ENCODE measurements at places on chromosomes 1 and 21.
A peak's percentile ranks its signal among the peaks of the same experiment; 100 is the strongest.

DNA sequence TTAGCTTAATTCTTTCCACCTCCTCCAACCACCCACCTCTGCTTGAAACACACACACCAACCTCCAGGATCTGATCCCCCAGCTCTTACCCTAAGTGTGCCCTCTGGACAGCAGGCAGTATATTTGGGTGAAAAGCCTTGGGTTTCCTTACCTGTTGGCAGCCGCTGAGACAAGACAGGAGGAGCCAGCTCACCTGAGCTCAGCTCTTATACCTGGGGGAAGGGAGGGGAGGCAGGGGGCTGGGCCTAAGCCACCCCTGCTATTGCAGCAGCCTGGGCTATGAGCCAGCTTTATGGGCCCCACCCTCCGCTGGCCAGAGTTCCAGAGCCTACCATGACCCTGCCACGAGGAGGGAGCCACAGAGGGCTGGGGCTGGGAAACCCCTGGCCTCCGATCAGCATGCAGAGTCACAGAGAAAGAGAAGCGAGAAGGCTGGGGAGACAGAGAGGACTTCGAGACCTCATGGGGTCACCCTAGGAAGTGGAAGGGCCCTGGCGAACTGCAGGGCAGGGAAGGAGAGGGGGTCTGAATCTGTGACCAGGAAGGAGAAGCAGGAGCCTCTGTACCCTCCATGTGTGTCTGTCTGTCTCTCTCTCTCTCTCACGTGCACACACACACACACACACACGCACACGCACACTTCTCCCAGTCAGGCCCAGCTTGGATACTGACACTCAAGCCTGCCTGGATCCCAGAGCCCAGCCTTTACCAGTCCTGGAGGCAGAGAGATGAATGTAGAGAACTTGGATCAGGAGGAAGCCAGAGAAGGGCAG lies at the start of gene S100A14:
Gene S100A14 (minus strand): TSS at position 182 of the 773 bp plus-strand sequence. CDS start 467 bp downstream, outside the sequence.
- no peak for DNase-seq

GRCh38 chr1:203481196-203481595 lies 5.6 kb downstream of the PRELP start:
- DNase-seq: no peak

- DNase-seq: no peak
Measured at GRCh38 chr1:12316331-12316730, 86.5 kb downstream of the VPS13D start.

DNA sequence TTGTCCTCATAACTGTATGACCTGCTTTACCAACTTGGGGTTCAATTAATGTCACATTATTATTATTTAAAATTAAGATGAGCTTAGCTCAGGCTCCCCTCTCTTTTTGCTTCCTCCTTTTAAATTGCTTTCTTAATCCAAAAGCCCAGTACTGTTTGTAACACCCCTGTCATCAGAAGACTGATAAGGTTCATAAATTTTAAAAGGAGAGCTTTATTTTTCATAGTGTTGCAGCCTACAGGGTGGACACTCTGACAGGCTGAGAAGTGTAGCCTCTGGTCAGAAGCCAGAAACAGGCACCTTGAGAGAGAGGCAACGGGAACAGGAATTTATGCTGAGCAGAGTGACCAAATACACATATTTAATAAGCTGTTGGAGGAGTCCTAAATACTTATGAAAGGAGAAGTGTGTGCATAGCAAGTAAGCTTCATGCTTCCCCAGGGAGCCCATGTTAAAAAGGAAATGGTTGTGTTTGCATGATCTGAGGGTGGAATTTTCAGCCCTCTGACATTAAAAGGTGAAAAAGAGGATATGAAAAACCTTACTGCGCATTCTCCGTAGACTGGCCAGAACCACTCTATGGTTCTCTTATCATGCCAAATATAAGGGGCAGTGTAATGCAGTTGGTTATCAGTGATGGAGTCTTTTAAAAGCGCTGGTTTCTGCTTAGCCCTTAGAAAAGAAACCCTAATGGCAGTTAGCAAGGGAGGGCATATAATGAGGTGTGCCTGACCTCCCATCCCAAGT lies 30.5 kb upstream of the FGGY start:
- no peak for DNase-seq

GRCh38 chr1:38962113-38962512 lies 20.5 kb upstream of the RHBDL2 start:
- no peak for DNase-seq

- no peak for DNase-seq
Measured at GRCh38 chr1:195709821-195710220, 898.4 kb downstream of the KCNT2 start.

DNA sequence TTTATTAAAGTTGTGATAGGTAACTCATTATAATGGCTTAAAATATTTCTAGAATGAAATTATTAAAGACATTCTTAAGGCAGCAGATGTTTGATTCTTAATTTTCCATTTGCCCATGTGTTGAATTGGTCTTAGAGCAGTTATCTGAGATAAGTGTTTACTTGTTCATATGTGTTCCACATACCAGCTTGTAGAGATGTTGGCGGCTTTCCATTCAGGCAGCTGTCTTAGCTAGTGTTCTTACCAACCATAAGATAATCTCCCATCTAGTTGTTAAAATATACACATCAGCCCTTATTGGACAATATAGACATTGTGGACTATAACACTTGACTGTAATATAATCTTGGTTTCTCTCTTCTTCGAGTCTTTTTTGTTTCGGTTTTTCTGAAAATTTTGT lies 1372.9 kb upstream of the ADGRL2 start:
- DNase-seq: no peak

DNA sequence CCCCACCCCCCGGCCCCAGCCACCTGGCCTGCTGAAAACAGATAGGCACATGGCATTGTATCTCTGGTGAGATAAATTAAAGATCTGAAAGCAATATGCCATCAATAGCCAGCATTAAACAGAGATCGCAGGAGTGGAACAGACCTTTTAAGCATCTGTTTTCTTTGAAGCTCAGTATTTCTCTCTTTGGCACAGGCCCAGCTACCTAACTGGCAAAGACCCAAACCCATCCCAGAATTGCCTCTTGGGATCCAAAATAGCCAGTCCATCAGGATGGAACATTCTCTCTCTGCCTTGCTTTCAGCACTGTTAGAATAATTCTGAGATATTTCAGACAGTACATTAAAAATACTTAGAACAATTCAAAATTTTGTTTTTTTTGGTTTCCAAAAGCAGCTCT lies 46.0 kb downstream of the KCNJ6 start:
- peak; percentile 3 for DNase-seq

DNA sequence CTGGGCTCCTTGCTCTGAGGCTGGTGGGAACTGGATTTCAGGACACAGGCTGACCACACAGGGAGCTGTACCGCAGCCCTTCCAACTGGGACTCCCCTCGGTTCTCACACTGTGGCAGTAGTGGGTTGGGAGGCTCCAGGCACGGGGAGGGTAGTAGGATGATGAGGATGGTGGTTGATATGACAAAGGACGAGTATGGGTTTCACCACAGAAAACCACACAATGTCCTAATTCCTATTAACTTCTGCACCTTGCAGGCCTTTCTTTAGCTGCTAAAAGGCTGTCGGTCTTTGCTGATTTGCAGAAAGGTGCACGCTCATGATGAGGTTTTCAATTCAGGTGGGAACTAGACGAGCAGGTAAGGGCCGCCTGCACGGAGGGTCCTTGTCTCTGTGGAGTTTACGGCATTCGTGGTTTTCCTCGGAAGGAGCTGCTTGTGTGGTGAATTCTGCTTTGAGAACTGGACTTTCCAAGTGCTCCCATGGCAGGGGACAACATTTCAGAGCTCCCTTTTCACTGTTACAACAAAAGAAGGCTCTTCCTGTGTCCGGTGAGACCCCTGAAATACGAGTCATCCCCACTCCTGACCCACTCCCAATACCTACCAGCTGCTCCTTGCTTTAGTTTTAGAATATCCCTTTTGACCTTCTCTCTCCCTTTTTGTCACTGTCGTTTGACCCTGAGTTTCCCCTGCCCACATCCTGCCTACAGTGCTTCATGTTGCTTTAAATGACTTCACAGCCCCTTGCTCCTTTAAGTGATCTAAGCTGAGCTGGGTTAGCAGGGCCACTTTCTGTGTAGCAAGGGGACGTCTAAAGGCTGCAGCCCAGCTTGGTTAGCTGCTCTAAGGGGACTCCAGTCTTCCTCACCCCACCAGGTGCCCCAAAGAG lies 125.1 kb downstream of the MRPS6 start:
- DNase-seq: no peak

GRCh38 chr1:2598329-2598931 lies 11.9 kb downstream of the PRXL2B start:
- no peak for DNase-seq

DNA sequence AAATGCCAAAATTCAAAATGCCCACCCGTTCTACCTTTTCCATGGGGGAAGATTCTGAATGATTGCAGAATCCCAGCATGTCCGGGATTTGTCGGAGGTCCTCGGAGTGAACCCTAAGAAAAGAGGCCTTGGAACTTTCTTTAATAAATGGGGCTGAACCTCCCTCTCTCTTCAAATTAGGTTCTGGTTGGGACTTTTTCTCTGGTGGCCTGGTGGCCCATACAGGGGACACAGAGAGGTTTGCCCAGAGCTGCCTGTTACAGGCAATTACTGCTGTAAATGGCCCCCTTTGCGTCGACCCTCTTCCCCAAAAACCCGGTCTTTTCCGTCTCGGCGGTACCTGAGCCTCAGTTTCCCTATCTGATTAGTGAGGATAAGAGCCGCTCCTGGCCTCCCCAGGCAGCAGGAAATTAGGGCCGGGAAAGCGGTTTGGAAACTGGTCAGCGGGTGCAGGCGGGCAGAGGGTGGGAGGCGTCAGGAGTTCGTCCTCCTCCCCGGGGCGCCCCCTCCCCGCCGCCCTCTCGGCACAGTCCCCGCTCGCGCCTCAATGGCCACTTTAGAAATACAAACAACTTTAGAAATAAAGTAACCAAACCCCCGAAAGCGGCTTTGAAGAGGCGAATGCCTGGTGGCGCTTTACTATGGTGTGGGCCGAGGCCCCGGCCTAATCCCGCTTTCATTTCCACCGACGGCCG lies 15.6 kb downstream of the PAX7 start:
- DNase-seq: no peak

DNA sequence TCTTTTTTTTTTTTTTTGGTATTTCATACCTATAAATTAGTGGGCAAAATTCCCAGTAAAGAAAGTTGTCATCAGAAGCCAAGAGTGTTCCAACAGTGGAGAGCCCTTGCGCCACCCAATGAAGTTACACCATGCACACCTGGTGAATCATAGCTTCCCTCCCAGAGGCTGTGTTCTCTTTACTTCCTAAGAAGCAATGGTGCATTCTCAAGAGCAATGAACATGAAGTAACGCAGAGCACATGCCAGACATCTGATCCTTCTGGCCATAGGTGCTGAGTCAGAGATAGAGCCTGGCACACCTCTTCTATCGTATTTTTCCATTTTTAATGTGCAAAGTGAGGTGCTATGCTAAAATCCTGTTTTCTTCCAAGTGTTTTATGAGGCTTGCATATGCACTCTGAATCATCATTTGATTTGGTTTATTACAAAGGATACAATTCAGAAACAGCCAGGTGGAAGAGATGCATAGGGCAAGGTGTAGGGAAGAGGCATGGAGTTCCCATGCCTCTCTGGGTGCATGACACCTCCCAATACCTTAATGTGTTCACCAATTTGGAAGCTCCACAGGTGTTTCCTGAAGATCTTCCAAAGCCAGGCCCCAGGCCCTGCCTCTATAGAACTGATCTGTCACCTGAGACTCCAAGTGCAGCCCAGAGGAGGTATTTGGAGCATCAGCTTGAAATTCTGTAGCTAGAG lies 408.0 kb downstream of the SIPA1L2 start:
- no peak for DNase-seq

- DNase-seq: no peak
Measured at GRCh38 chr1:243855616-243856318, 5.7 kb upstream of the AKT3 start.

GRCh38 chr1:31923901-31924535 lies 14.2 kb downstream of the PTP4A2 start:
- DNase-seq: no peak
